ENCODE measurements at places on chromosomes 1 and 21. TPM values are rescaled to one million over a fixed set of nuclear protein-coding genes. Genes with fewer than 3 reads are reported as not detected.

- DNase-seq, result no peak
Observed at GRCh38 chr1:86906419-86906818, 7.5 kb downstream of the SELENOF start.

DNA sequence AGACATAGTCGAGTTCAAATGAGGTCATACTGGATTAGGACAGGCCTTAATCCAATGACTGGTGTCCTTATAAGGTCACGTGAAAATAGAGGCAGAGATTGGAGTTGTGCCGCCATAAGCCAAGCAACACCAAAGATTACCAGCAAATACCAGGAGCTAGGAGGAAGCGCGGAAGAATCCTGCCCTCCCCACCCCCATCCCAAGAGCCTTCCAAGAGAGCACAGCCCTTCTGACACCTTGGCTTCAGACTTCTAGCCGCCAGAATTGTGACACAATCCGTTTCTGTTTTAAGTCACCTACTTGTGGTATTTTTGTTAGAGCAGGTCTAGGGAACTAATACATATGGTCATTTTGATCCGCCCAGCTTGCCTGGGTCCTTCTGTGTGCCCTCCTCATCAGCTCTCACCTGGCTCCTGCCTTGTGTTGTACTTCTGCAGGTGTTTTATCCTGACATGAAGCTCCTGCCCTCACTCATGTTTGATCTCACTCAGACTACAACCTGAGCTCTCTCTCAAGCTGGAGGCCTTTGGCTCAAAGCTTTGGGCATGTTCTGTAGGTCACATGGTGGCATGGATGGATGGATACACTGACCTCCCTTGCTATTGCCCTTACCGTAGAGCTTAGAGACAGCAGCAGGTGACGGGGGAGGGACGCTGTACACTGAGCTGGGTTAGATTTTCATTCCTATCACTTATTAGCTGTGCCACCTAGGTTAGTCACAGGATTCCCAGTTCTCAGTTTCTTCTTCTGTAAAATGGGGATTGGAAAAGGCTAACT is 10.7 kb upstream of the NUAK2 start:
- no peak for DNase-seq

DNA sequence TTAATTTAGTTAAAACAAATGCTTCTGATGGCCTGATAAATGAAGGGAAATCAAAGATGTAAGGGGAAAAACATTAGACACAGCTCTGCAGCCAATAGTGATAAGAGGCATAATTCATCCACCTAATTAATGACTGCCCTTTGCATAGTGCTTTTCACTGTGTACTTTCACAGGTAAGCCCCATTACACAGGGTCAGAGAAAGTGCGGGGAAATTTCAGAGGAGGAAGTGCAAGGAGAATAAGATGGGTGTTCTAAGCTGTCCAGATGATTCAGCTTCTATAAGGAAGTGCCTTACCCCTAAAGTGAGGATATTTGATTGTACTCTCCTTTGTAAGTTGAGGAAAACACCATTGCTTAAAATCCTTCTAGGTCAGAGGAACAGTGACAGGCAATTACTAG is 88.0 kb downstream of the NR5A2 start:
- DNase-seq, result no peak

DNA sequence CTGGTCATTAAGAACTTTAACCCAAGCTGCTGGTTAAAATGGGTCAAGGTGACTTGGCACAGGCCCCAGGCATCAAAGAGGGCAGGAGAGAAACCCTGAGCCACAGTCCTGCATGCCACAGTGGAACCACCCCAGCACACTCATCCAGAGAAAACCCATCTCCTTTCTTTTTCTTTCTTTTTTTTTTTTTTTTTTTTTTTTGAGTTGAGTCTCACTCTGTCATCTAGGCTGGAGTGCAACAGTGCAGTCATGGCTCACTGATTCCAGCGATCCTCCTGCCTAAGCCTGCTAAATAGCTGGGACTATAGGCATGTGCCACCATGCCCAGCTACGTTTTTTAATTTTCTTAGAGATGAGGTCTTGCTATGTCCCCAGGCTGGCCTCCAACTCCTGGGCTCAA is 109.2 kb upstream of the RAB4A start:
- DNase-seq, result no peak

- DNase-seq, result no peak
Observed at GRCh38 chr1:14553711-14554110, 44.8 kb upstream of the KAZN start.

- no peak for DNase-seq
Observed at GRCh38 chr21:42377211-42377950, 11.0 kb upstream of the TFF1 start.

DNA sequence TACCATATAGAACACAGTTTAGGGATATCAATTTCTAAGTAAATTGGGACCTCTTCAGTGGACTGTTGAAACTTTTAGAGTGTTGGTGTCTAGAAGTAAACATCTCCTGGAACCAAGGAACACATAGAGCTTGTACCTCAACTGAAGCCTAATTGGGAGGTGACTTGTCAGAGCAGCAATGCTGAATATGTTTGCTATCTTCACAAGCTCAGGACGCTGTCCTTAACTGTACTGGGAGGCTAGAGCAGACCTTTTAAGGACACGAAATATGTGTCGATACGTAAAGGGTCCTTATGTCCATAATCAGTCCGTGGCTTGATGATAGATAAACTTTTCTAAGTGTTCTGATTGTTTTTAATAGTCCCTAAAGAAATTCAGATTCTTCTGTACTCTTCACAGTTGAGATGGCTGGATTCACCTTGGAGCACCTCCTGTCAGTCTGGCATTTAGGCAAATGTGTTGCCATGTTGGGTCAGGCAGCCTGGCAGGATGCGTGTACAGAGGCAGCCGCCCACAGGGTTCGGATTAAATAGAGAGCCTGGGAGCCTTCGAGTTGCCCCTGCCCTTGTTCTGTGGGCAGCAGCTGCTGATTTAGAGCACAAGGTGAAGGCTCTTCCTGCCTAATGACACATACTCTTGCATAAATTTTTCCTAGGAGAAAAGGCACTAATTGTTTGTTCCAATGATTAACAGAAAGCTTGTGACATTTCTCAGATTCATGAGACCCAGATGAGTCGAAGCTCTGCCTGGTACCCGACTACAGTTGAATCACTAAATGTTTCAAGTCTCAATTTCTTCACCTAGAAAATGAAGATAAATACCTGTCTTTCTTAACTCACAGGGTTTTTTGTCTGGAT is 3.6 kb downstream of the ACTN2 start:
- DNase-seq, result peak; percentile 59

Gene OSBPL9
- 52.3 TPM for total RNA-seq

Gene EXTL2
- 9.1 TPM for total RNA-seq

Gene CCDC190
- total RNA-seq, result 0.62 TPM

Gene PODN
- 19.4 TPM for total RNA-seq

Measured in left ventricle myocardium superior (tissue), 1 donor.